GM04503 (cell line): ENCODE measurements at places on chromosomes 3 and 15.
A peak's percentile ranks its signal among the peaks of the same experiment; 100 is the strongest.

DNA sequence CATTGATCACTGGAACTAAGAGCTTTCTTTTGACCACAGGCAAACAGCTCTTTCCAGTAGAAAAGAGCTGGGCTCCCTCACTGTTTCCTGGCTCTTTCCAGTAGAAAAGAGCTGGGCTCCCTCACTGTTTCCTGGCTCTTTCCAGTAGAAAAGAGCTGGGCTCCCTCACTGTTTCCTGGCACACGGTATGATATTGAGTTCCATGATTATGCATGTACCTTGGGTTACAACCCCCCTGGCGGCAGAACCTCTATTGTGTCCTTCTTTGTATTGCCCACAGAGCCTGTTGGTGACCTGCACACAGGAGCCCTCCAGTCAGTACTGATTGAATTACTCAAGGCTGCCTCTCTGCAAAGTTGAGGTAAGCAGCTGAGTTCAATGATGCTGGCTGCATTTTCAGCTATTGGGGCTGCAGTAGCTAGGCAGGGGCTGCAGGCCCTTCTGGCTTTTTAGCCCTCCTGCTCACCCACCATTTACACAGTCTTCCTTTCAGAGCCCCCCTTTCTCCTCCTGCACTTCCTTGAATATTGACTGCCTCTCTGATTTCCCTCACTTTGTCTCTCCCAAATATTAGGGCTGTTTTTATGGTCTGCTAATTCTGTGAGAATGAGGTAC is 10.2 kb downstream of the ACKR2 start:
- no peak for DNase-seq

DNA sequence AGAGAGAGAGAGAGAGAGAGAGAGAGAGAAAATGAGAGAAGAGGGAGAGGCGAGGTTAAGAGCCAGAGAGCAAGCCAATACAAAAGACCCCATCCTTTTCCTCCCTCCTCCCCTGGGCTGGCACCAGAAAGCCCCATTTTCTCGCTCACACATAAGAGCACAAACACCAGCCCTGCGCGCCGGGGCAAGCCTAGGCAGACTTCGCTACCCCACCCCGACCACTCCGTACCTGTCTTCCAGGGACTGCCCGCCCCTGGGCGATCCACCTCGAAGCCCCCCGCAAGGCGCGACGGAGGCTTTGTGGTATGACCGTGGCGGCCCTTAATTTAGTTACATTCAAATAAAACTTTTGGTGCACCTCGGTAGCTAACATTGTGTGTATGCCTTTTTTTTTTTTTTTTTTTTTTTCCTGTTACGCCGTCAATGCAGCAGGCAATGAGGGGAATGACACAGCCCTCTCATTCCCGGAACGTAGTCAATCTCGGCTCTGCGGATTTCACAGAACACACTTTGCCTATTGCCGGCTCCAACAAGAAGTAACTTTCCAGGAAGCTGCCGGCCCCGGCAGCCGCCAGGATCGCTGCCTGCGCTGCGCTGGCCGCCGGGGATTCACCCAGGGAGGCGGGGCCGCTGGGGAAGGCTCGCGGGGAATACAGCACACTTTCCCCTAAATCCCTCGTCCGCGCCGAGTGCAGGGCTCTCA is 7.7 kb downstream of the BCL6 start:
- no peak for DNase-seq

GRCh38 chr3:124092811-124093210 is 100.9 kb upstream of the ROPN1 start:
- DNase-seq = no peak

- DNase-seq = no peak
Observed at GRCh38 chr3:182083112-182083511, 371.4 kb downstream of the SOX2 start.

DNA sequence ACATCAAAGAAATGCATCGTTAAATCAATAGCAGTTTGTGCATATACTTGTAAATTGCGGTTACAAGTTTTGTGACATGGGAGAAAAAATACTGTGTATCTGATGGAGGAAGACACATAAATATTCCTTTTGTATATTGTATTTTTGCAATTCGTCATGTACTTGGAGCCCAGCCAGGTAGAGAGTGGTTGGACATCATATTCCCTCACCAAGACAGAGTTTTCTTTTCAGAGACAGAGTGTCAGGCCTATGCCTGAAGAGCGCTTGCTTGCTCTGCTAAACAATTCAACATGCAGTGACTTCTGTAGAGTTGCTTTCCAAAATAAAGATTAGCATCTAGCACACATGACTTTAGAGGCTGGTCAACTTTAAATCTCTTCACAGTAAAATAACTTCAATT is 24.8 kb upstream of the MEIS2 start:
- DNase-seq = no peak

DNA sequence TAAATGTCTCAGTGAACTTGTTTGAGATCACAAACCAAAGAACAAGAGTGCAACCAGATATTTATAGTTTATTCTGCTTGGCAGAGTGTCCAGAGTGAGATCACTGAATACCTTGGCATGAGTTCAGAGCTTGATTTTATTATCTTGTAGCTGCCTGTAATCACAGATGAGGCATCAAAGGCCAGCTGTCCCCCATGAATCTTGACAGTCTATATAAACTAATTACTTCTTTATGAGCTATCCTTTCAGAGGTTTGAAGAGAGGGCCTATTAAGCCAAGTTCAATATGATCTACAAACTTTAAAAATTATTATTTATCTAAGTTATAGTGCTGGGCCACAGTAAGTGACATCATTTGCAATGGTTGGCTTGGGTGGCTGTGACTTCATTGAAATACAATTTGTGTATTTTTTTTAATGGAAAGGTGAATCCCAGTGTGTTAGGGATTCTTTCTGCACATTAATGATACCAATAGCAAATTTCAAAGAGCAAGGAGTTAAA is 251.5 kb downstream of the CLSTN2 start:
- DNase-seq = peak; percentile 15

DNA sequence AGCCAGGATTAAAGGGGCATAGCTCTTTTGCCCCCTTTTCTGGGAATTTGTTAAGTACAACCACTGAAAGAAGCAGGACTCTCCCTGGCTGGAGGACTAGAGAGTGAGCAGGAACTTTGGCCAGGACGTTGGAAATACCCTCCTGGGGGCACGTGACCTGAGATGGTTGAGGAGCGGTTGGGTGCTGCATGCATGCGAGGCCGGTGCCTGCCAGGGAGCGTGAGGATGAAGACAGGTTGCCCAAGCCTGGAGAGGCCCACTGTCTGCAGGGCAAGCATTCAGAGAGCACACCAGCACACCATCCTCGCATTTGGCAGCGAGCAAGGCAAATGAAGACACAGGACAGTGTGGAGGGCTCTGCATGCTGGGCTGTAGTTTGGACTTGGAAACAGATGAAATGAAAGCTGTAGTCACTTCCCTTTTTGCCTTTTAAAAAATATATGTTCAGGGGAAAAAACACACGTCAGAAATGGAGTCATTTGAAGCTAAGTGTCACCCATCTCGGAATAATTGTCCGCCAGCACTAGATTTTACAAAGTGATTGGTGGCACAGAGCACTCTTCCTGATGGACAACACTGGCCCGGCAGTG is 217.6 kb downstream of the SLCO3A1 start:
- DNase-seq = no peak

- no peak for DNase-seq
Observed at GRCh38 chr3:27452368-27453090, 31.7 kb downstream of the SLC4A7 start.

DNA sequence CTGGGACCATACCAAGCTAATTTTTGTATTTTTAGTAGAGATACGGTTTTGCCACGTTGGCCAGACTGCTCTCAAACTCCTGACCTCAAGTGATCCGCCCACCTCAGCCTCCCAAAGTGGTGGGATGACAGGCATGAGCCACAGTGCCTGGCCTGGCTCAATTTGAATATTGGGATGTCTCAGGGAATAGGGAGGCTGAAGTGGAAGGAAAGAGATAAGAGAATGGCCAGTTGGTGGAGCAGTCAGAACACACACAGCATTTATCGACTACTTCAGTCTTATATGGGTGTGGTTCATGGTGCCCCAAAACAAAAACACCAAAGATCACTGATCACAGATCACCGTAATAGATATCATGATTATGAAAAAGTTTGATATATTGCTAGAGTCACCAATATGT is 144.4 kb downstream of the GMNC start:
- no peak for DNase-seq

DNA sequence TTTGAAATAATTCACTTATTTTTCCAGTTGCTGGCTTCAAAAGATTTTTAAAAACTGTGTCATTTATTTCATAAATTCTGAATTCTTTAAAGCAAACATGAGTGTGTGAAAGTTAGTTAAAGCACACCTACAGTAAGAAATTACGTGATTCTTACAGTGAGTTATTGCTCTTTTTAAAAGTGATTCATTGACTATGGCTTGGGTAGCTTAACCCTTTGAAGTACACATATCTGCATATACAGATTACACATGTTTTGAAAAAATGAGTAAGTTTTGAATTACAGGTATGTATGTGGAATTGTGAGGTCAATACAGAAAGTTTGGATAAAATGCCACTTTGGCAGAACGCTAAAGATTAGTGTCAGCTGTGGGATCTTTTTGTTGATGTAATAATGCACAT is 64.5 kb upstream of the MBNL1 start:
- no peak for DNase-seq

- peak; percentile 74 for DNase-seq
Observed at GRCh38 chr3:112007633-112008032, 8.9 kb downstream of the TAGLN3 start.

DNA sequence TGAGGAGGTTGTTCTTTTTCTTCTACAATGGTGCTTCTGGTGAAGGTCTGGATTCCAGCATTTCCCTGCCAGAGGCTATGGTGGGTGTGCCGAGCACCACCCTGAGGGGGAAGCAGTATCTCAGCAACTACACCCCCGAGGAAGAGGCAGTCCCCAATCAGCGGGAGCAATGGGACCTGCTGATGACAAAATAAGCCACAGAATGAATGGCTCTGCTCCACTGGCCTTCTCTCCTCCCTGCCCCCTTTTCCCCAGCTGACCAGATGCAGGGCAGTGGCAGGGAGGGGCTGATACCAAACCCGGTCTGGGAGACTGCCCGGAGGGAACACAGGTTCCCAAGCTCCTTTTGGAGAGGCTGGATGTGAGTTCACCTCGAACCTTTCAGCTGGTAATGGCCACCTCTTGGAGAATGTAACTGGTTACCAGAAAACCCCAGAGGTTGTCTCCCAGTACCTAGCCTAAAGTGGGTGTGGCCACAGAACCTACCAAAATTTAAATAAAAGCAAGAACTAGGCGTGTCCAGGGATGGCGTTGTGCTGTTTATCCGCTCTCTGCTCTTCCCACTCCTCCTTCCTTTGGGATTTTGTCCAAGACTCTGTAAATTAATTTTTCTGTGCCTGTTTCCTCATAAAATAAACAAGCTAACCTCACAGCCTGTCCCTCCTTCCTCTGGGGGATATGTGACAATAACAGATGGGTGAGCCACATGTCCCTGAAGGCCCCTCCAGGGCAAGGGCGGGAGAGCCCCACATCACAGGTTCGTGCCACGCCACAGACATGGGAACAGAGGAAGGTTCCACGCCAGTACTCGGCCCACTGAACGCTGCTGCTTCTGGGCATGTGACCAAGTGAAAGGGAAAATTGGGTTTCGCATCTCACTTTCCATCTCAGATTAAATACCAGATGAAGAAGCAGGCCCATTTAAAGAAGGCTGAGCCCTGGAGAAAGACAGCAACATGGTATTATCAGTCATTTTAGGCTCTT is 35.1 kb upstream of the SPTBN5 start:
- no peak for DNase-seq
